GM20000 (cell line): ENCODE measurements at places on chromosomes 5 and 9.

GRCh38 chr5:169904059-169904458, 76.2 kb downstream of the INSYN2B start:
- peak; percentile 25 for DNase-seq

GRCh38 chr5:10493884-10494283, 52.2 kb downstream of the ROPN1L start:
- DNase-seq = no peak

DNA sequence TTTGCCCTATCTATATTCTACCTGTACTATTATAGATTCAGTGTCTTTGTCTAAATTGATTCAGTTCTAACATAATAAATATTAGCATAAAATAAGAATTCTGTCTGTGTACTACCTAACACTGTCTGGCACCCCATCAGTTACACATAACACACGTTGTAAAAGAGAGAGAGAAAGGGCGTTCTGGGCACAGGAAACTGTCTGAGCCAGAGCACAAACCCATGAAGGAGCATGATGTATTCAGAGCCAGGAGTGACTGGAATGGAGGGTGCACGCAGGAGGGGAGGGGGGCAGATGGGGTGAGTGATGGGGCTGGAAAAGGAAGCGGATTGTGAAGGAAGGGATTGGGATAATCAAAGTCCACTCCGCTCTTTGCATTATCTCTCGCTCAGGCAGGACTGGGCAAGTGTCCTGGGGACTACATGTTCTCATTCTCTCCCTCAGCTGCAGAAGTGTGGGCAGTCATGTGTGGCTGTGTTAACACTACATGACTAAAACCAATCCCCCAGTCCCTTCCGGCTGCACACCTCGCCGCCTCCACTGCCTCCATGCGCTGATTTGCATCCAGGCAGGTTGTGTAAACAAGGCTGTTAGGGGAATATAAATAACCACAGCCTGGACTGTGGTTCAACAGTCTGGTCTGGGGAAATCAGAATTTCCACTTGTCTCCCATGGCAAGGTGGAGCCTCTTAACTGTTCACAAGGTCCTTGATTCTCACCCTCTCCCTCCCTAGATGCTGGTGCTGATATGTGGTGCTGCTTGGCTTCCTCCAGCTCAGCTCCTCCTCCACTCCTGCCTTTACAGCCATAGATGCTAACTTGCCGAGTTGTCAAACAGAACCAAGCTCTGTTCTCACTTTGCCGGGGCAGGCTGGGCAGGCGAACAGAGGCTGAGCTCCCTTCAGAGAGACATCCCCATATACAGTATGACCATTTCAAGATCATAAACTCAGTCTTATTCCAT, 367.5 kb upstream of the BRINP1 start:
- DNase-seq = peak; percentile 57

DNA sequence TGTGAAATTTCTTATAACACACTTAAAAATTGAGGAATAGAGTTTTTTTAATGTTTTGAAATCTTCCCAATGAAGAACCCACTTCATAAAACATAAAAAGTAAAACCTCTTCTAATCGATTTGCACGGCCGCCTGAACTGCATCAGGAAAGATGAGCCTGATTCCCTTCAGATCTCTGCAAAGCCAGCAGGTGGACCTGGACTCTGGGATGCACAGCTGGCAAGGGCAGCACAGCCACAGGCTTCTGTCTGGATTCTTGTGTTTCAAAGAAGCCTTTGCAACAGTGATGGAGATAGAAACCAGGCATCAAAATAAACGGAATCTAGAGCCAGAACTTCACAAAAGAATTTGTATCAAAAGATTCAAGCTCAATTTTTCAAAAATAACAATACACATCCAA, 36.0 kb upstream of the SPATA31C2 start:
- no peak for DNase-seq

DNA sequence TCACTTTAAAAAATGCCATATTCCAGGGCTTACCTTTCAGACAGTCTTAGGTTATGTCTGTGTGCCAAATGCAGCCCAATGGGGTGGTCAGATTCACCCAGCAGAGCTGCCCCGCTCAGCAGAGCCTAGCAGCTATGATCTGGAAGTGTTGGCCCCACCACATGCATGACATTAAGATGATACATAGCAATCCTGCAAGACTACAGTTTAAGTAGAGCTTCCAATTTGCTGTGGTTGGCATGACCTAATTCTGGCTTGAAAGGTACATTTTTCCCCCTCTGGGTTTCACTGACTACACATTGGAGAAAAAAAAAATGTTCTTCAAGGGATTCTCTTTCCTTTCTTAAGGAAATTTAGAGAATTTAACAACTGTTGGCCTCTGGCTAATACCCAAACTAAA, 22.5 kb downstream of the MEF2C start:
- DNase-seq = no peak

GRCh38 chr9:113154471-113154870, 3.7 kb downstream of the SLC31A2 start:
- DNase-seq = no peak

DNA sequence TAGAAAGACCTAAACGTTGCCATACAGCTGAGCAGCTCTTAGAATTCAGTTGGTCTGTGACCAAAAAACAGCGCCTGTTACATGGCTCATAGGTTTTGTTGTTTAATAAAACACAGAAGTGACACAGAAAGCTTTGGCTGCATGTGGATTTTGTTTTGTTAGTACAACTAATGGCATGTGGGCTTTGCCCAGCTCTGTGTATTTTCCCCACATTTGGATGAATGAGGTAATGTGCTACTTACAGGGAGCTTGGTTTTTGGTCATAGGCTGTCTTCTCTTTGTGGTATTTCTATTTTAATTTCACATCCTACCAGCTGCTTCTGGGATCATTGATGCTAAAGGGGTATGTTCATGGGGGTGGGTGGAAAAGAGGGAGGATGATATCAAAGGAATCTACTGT, 37.0 kb upstream of the POU4F3 start:
- DNase-seq = no peak

GRCh38 chr5:173884402-173885053, 3.6 kb upstream of the CPEB4 start:
- peak; percentile 25 for DNase-seq

GRCh38 chr5:119200795-119201194, 129.9 kb downstream of the DMXL1 start:
- DNase-seq = no peak

GRCh38 chr5:95870105-95870672, 47.7 kb upstream of the GLRX start:
- DNase-seq = peak; percentile 48

DNA sequence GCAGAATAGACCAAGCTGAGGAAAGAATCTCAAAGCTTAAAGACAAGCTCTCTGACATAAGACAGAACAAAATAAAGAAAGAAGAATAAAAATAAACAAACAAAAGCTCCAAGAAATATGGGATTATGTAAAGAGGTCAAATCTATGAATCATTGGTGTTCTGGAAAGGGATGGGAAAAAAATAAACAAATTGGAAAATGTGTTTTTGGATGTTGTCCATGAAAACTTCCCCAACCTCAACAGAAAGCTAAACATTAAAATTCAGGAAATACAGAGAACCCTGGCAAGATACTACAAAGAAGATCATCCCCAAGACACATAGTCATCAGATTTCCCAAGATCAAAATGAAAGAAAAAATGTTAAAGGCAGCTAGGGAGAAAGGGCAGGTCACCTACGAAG, 662.0 kb upstream of the CDH18 start:
- no peak for DNase-seq

DNA sequence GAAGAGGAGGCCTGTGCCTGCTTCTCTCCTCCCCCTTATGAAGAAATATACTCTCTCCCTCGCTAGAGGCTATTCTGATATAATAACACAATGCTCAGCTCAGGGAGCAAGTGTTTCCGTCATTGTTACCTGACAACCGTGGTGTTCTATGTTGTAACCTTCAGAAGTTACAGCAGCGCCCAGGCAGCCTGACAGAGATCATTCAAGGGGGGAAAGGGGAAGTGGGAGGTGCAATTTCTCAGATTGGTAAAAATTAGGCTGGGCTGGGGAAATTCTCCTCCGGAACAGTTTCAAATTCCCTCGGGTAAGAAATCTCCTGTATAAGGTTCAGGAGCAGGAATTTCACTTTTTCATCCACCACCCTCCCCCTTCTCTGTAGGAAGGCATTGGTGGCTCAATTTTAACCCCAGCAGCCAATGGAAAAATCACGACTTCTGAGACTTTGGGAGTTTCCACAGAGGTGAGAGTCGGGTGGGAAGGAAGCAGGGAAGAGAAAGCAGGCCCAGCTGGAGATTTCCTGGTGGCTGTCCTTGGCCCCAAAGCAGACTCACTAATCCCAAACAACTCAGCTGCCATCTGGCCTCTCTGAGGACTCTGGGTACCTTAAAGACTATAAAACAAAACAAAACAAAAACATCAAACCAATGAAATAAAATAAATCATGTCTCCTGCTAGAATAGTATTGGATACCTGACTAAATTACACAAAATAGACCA, 1.3 kb downstream of the TMEM174 start:
- no peak for DNase-seq

DNA sequence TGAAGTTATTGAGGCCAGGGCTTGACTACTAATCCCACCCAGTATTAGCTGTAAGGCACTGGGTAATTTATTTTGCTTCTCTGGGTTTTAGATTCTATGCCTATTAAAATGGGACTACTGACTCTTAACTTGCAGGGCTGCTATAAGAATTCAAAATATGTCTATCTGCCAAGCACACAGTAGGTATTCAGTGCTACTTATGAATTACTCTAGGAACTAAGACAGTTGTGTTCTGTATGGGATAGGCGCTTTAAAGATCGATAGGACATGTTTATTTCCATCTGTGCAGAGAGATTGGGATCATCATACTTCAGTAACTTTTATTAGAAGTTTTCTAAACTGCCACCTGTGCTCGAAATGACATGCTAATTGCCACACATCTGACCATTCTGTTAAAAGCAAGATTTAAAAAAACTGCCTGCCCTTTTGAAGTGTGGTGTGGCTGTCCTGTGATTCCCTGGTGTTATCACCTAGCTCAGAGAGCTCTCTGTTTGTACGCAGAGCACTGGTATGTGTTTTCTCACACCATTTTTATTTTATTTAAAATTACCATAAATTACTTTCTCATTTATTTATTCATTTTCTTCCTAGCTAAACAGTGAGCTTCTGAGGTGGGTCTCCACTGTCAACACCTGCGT, 58.7 kb downstream of the FYB1 start:
- no peak for DNase-seq

DNA sequence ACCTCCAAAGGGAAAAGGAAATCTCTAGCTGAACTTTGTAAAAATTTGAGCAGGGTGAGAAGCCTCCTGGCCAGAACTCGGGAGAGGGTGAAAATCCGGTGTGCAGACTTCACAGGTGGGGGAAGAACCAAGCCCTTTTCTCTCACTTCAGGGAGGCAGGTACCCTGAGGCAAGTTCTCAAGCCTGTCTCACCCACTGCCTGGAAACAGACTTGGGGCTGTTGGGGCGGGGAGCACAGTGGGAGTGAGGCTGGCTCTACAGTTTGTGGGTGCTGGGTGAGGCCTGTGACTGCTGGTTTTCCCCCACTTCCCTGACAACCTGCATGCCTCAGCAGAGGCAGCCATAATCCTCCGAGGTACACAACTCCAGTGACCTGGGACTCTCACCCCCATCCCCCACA, 187.1 kb downstream of the KIF4B start:
- no peak for DNase-seq

DNA sequence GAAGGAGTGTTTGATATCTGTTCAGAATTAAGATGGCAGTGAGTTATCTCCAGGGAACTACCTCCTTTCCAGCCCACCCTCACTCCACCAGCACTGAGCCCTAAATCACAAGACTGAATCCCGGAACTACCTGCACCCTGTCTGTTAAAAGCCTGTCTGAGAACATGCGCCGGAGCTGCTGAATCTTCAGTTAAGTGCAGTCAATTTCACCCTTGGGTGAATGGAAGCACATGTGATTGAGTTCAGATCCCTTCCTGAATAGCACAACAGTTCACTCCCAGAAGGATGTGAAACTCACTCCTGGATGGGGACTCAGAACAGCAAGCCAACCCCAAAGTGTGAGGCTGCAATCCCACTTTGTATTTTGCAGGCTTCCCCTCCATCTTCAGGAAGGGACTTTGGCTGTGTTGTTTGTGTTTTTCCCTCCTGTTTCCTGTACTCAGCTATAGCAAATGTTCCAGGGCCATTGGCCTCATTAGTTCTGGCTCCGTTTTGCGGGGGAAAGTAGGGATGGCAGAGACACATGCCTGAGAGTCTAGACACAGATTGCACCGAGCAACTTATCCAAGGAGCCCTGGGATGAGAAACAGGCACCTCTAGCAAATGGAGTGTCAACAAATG, 43.4 kb downstream of the DPYSL3 start:
- no peak for DNase-seq

GRCh38 chr9:121738411-121738810, 87.0 kb downstream of the DAB2IP start:
- no peak for DNase-seq

- DNase-seq = no peak
Observed at GRCh38 chr5:169626779-169627178, 10.3 kb upstream of the DOCK2 start.

GRCh38 chr5:161403996-161404395, 142.5 kb downstream of the GABRB2 start:
- no peak for DNase-seq

- no peak for DNase-seq
Observed at GRCh38 chr5:119032656-119033055, 38.2 kb upstream of the DMXL1 start.

DNA sequence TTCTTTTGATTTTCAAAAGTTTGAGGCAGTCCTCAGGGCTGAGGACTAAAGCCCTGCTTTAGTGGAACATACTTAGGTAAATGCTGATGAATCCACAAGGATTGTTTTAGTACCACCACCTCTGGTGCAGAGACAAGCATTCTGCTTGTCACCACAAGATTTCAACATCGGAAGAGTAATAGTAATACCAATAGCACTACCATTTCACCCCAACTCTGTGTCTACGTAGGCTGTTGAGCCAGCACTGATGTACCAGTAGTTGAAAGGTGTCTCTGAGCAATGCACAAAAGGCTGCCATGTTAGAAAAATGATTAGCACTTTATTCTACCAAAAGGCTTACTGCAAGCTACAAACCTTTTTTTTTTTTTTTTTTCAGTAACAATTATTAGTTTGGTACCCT, 213.2 kb upstream of the SLC24A2 start:
- DNase-seq = no peak

DNA sequence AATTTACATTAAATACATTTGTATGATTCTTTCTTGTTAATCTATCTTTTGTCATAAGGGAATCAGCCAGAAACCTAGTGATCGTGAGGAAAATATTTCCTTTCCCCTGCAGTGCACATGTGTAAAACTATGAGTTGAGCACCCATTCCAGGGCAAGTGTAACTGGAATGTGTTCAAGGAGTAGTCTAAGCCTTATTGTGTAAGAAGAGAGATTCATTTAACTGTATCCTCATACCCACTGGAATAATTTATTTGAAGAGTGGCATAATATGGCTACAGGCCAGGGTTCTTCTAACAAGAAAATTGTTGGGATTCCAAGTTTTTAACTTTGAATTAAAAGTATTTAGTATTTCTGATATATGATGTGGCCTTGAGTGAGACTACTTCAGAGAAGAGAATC, 1692.7 kb downstream of the EFNA5 start:
- DNase-seq = no peak

DNA sequence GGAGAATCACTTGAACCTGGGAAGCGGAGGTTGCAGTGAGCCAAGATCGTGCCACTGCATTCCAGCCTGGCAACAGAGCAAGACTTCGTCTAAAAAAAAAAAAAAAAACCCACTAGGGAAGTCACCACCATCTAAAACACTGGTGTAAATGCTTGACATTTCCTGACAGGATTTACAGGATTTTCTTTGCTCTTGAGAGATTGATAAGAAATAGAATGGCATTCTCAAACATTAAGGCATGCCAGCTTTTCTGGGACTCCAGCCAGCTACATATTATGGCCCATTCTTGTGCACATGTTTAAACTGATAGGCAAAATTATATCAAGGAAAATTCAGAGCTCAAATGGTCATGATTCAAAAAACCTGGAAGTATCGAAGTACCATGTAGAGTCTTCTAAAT, 28.7 kb downstream of the GTF3C4 start:
- DNase-seq = no peak
